ENCODE measurements at places on chromosomes 6 and 20.

DNA sequence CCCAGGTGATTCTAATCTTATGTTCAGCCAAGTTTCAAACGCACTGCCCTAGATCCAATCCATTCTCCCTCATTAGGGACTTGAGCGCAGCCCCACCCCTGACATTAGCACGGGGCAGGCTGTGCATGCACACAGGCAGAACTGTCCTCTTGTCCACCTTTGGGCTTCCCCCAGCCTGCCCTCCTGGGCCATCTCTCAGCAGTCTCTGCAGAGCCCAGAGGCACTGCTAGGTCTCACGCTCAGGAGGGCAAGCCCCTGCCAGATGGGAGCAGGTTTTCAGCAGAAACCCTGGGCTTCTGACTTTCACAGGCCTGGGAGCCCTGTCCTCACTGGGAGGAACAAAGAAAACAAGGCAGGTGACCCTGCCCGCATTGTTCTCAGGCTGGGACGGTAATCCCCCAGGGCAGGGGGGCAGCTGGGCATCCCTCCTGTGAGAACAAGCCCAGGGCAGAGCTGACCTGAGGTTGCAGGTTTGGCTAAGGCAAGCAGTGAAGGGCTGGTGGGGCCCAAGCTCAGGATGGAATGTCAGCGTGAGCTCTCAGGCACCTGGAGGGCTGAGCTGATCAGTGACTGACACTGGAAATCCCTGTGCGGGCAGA, 24.5 kb downstream of the KCNK5 start:
- DNase-seq, result no peak
- H3K27ac ChIP-seq, result no peak overlapping the region
- H3K4me1 ChIP-seq, result peaks cover under 1% of the 10 kb centered on the region
- H3K4me3 ChIP-seq, result no peak overlapping the region

DNA sequence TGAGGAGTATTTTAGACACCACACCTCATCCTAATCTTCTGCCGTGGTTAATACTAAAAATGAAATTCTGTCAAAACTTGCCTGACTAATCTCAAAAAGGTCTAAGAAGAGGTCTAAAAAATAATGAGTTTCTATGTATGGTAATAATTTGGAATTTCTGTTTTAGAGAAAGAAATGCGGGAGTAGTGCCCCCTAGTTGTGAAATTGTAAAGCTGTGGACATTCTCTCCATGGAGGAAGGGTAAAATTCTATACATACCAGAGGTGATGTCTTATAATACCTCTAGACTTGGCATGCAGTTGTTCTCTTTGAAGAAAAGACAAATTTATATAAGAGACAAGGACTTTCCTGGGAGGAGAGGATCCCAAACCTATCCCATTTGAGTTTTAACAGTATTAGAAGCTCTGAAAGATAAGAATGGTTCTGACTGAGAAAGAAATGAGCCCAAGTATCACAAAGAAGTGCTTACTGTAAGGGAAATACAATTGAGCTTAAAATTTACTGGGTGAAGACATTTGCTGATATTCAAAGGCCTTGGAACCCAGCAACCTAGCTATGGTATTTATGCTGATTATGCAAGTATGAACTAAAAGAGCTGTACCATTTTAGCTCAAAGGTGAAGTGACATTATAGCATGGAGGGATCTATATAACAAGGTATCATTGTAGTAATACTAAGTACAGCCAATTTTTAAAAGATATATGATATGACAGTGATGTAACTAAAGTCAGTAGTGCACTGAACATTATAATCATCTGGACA, 5.1 kb upstream of the EPHA7 start:
- H3K4me1 ChIP-seq, result peaks cover 10% of the 10 kb centered on the region
- H3K27me3 ChIP-seq, result peaks cover 18% of the 10 kb centered on the region
- no peak overlapping the region for H3K27ac ChIP-seq
- DNase-seq, result no peak
- H3K4me3 ChIP-seq, result no peak overlapping the region

GRCh38 chr6:139439349-139439748, 64.9 kb upstream of the CITED2 start:
- no peaks in the 10 kb centered on the region for H3K4me1 ChIP-seq
- no peaks in the 10 kb centered on the region for H3K27me3 ChIP-seq
- DNase-seq, result no peak
- H3K36me3 ChIP-seq, result no peaks in the 10 kb centered on the region
- H3K4me3 ChIP-seq, result no peak overlapping the region
- H3K27ac ChIP-seq, result no peak overlapping the region

GRCh38 chr20:14953736-14954135, 616.3 kb upstream of the FLRT3 start:
- H3K36me3 ChIP-seq, result no peaks in the 10 kb centered on the region
- no peaks in the 10 kb centered on the region for H3K4me1 ChIP-seq
- no peak overlapping the region for H3K4me3 ChIP-seq
- no peaks in the 10 kb centered on the region for H3K27me3 ChIP-seq
- no peak for DNase-seq

DNA sequence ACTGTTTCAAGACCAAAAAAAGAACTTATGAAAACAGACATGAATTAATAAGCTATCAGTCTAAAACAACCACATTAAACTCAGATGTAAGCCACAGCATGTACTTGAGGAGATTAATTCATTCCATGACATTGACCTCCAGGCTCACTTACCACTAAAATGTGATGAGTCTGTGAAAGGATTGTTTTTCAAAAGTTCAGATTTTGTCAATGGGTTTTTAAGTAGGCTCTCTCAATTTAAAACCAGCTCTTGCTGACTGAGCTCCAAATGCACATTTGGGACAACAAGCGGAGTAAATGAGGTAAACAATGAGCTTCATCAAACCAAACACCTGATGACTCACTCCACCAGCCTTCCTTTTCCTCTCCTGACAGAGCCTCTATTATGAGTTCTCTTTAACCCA, 197.0 kb downstream of the SIM1 start:
- H3K27me3 ChIP-seq, result peaks cover 2% of the 10 kb centered on the region
- H3K36me3 ChIP-seq, result no peaks in the 10 kb centered on the region
- no peak overlapping the region for H3K27ac ChIP-seq
- H3K4me1 ChIP-seq, result no peaks in the 10 kb centered on the region
- DNase-seq, result no peak

- no peak overlapping the region for H3K27ac ChIP-seq
- H3K4me3 ChIP-seq, result no peak overlapping the region
- H3K4me1 ChIP-seq, result no peaks in the 10 kb centered on the region
- no peak for DNase-seq
- no peaks in the 10 kb centered on the region for H3K36me3 ChIP-seq
Measured at GRCh38 chr6:63844287-63844686, 208.7 kb downstream of the PHF3 start.

DNA sequence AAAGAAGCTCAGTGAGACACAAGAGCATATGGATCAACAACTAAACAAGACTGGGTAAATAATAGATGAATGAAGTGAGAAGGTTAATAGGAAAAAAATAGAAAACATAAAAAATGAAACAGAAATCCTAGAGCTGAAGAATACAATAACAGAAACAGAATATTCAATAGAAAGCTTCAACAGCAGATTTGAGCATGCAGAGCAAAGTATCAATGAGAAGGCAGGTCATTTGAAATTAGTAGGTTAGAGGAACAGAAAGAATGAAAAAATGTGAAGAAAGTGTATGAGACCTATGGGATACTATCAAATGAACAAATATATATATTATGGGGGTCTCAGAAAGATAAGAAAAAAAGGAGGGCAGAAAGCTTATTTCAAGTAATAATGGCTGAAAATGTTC, 362.9 kb upstream of the POU3F2 start:
- no peak for DNase-seq
- H3K36me3 ChIP-seq, result no peaks in the 10 kb centered on the region
- no peak overlapping the region for H3K27ac ChIP-seq
- no peaks in the 10 kb centered on the region for H3K27me3 ChIP-seq
- H3K4me1 ChIP-seq, result no peaks in the 10 kb centered on the region

GRCh38 chr20:31488115-31488514, 13.0 kb downstream of the REM1 start:
- H3K27ac ChIP-seq, result no peak overlapping the region
- peaks cover 25% of the 10 kb centered on the region for H3K27me3 ChIP-seq

GRCh38 chr6:5619249-5619648, 357.9 kb downstream of the FARS2 start:
- peaks cover 18% of the 10 kb centered on the region for H3K4me1 ChIP-seq
- no peak for DNase-seq
- H3K27ac ChIP-seq, result peak overlapping the region; percentile 68
